Coronary artery (tissue), 2 donors: ENCODE measurements at places on chromosomes 3 and 15.
A peak's percentile ranks its signal among the peaks of the same experiment; 100 is the strongest.

DNA sequence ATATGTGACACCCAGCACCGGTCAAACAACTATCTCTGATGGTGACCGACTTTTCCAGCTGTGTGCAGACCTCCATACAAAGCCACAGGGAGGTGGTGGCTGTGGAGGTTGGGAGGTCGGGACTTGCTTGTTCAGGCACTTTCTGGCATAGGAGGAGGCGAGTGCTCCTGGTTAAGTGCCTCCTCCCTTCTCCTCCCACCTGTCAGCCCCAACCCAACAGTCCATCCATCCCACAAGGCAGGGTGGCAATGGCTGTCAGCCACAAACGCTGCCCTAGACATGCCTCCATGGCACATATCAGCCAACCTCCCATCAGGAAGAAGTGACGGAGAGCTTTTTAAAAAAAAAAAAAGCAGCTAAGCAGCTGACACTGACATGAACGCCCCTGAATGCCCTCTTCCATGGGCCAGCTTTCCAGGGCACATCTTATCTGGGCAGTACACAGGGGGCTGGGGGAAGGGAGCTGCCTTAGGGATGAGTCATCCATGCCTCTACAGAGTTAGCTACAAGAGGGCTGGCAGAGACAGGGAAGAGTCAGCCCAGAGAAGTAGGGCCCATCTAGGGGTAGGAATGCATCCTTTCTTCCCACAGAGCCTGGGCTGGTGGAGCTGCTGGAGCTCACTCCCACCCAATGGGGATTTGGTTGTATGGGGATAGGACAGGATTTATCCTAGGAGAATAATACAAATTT lies 41.2 kb downstream of the CCDC12 start:
- peak; percentile 97 for DNase-seq

- DNase-seq, result no peak
These were observed 160.5 kb downstream of the FGF12 start for GRCh38 chr3:192566706-192567290.

DNA sequence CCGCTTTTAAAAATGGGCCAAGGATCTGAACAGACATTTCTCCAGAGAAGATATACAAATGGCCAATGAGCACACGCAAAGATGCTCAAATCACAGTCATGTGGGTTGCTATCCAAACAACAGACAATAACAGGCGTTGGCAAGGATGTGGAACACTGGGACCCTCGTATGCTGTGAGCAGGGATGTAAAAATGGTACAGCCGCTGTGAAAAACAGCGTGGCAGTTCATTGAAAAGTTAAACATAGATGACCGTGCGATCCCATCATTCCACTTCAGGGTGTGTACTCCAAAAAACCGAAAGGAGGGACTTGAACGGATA lies 6.7 kb upstream of the LRRC15 start:
- no peak for DNase-seq

- no peak for DNase-seq
These were observed 60.0 kb upstream of the SEC13 start for GRCh38 chr3:10380906-10381305.

DNA sequence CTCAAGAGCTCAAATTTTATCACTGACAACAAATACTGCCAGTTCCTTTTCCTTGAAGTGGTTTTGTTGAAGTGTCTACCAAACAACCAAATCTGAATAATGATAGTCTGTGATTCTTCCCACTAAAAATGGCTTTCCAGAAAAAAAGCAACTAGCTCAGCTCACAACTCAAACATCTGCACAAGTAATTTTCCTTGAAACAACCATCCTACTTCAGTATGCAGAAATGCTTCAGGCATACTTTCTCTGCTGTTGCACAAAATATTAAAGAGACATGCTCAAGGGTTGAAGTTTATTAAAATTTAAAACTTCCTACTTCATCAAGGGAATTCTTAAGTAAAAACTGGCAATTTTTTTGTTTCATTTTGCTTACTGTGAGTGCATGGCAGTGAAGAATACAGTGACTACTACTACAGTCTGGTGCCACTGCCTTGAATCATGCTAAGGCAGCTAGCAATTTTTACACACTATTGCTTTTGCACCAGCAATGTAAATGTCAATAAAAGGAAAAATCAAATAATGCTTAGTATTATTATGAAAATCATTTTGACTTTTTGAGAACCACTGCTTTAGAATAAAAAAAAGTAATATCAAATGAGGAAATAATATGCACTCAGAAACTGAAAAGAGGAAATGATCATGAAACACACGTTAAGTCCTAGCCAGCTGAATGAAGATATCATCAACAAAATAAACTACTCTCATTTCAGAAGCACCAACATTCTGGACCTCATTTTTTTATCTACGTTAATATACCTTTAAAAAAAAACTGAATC lies 33.6 kb downstream of the VPS13C start:
- DNase-seq, result no peak

DNA sequence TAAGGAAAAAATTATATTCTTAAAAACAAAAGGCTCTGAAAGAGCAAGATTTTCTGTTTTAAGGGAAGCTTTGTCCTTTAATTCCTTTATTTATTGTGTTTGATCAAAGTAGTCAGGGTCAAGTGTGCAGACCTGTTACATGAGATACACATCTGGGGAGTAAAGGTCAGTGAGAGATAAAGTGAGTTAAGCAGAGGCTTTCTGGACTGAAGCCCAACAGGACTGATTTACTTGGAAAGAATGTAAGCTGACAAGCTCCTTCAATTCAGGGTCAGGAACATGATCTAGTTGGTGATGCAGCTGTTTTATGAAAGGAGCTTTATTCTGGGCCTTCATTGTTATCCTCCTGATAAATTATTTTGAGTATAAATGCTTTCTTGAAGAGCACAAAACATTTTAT lies 20.7 kb upstream of the OTOL1 start:
- no peak for DNase-seq

- no peak for DNase-seq
These were observed 133.3 kb downstream of the SUCLG2 start for GRCh38 chr3:67521053-67521646.

DNA sequence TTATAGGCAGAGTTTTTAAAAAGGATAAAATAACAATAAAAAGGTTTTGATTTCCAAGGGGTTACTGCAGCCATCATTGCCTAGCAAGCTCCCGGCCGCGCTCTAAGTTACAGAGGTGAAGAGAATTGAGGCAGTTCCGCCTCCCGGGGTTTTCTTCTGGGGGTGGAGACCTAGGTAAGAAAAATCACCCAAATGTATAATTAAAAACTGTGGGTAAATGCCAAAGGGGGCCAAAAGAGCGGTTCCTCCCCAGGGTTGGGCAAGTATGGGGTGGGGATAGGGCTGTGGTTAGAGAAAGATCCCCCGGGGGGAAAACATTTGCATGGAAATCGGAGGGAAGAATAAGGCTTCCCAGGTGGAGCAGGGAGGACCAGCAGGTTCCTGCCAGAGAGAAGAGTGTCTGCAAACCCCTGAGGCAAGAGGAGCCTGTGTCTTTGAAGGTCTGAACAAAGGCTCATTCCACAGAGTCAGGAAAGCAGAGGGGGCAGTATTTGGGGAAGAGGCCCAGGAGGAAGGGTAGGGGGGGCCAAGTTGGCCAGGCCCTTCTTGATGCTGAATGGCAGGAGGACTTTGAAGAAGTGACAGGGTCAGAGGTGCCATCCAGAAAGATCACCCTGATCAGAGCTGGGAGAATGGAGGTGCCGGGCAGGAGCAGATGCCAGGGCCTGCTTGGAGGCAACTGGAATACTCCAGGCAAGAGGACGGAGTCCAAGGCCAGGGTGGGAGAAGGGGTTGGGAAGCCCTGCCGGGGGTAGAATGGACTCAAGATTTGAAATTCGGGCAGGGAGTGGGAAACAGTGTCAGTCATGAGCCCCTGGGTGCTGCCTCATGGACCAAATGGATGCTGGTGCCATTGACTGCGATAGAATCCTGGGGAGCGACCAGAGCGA lies 152.9 kb upstream of the RGMA start:
- DNase-seq, result no peak

- no peak for DNase-seq
These were observed 41.8 kb upstream of the SLC6A11 start for GRCh38 chr3:10774129-10774670.

DNA sequence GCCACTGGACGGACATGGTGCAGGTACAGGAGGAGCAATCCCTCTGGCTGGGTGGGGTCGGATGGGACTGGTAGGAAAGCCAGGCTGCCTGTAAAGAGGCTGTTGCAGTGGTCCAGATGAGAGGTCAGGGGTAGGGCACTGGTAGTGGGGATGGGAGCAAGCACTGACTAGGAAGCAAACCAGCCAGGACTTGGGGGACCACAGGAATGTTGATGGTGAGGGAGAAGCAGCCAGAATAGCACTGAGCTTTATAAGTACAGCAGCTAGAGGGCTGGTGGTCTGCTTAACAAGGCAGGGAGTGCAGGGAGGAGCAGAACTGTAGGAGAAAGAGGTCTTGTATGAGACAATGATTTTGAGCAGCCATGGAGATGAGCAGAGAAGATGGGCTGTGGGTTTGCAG lies 38.7 kb upstream of the PTPN23 start:
- DNase-seq, result no peak

DNA sequence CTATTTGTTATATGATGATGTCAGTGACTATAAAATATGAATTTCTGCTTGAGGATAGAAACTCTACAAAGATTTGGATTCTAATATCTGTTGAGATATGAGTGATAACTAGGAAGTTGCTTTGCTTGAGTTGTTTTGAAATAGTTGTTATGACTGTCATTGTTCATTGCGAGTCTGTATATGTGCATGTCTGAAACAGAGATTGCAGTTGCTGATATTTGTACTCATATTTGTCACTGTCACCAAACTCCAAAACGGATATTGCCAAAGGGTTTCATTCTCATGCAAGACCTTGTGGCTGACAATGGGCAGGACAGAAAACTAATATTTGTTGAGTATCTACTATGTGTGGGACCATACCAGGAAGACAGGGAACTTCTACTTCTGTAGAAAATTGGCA lies 240.2 kb downstream of the CD47 start:
- DNase-seq, result no peak

- DNase-seq, result no peak
These were observed 41.7 kb upstream of the C3orf80 start for GRCh38 chr3:160183345-160184076.

DNA sequence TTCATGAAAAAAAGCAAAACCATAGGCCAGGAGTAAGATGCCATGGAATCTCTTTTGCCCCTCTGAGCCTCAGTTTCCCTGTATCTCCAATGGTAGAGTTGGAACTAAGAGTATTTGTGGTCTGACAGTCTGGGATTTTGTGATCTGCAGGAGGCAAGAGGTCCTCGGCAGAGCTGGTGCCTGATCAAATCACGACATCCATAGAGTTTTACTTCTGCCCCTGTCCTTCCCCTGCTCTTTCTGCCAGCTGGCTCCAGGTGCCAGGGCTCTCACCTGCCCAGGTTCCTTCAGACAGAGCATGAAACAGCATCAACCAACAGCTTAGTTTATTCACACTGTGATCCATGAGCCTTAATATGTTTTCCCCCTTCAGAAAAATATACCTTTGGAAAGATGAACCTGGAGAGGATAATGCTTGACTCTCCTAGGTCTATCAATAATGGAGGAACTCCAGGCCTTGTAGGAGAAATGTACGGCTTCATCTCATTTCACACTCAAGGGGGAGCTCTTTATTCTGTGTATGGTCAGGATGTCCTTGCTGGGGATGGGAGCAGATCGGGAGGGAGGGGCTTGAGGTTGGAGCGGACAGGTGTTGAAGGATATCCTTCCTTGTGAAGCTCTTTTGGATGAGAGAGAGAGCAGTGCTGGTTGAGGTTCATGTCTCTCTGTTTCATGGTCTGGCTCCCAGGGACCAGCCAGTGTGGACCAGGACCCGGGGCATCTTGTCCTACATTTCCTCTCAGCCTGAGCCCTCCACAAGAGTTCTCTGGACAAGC lies 309.9 kb downstream of the RPLP1 start:
- DNase-seq, result no peak

DNA sequence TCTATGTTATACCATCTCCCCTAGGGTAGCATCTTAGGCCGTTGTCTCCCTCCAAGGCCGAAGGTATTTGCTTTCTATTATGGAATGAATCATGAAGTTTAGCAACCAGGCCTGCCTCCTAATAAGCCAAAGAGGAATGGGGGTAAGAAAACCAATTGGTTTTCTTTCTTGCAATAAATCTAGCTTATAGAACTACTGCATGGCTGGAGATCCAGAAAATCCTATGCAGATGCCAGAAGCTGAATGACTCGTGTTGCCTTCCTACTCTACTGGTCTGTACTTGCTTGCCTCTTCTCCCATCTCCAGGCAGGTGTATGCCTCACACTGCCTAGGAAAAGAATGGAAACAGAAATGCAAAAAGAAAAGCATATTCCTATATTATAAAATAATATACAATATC lies 31.1 kb upstream of the IL16 start:
- DNase-seq, result no peak

DNA sequence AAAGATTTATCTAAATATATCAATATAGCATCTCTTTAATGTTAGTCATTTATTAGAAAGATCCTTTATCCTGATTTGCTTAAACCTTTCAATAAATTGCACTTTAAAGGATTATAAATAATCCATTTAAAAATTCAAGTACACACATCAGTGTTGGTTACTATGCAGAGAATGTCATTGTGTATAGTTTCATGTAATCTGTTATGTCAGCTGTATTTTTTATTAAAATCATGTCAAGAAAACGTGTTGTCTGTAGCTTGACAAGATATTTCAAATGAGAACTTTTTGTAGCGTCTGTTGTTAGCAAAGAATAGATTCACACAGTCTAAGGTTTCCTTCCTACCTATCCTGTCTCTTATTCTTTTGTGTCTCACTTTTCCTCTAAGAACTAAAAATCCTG lies 7.8 kb downstream of the PDHB start:
- no peak for DNase-seq

DNA sequence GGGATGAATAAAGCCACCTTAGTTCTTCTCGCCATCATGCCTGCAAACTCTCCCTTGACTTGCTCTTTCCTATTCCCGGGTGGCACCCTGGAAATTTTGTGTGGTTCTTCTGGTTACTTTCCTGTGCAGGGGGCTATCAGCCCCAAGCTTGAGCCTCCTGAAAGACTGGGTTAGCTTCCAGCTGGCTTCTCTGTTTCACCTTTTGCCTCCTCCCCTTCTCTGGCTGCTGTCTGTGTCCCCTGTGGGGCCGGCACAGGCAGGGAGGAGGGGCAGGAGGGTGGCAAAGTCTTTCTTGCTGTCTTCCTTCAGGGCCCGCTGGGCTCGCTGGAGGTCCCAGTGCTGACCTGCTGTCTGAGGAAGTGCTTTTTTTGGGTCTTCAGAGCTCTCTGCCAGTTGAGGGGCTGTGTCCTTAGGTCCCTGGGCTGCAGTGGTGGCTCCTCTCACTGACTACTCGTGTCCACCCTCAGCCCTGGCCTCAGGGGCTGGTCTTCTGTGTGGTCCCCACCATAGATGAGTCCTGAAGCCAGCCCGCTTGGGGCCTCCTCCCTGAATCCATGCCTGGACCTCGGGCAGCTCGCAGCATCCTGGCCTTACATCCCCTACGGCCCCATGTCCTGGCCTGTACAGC lies 196.5 kb downstream of the KLF13 start:
- peak; percentile 67 for DNase-seq

DNA sequence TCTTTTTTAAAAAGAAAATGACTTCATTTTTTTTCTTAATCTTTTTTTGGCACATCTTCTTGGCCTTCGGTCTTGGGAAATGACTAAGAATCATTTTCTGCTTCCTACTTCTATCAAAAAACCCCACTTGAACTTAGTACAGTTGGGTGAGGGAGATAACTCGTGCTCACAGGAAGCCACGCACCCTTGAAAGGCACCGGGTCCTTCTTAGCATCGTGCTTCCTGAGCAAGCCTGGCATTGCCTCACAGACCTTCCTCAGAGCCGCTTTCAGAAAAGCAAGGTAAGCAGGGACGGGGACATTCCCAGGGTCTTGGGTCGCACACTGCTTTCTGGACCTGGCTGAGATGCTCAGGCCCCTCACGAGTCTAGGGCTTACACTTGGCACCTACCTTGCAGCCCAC lies at the start of gene CCR4:
Gene CCR4, plus strand, starts transcription at position 235 of the 402 bp plus-strand sequence. CDS start 1,779 bp downstream, outside the sequence.
- no peak for DNase-seq
